Bladder microvascular endothelial cell (primary cell): ENCODE measurements at places on chromosomes 1 and 21. TPM values are rescaled to one million over a fixed set of nuclear protein-coding genes. Genes with fewer than 3 reads are reported as not detected.

HORMAD1 gene
- total RNA-seq: 0.13 TPM in 1 of 2 replicates, not detected in the other

MNDA gene
- total RNA-seq: not detected in 2 replicates

PADI3 gene
- not detected in 2 replicates for total RNA-seq

RXFP4 gene
- total RNA-seq: 0.06 and 0.16 TPM in 2 replicates

PRAMEF18 gene
- not detected in 2 replicates for total RNA-seq
